ENCODE measurements at places on chromosomes 1 and 21. TPM values are rescaled to one million over a fixed set of nuclear protein-coding genes. Genes with fewer than 3 reads are reported as not detected.

DNA sequence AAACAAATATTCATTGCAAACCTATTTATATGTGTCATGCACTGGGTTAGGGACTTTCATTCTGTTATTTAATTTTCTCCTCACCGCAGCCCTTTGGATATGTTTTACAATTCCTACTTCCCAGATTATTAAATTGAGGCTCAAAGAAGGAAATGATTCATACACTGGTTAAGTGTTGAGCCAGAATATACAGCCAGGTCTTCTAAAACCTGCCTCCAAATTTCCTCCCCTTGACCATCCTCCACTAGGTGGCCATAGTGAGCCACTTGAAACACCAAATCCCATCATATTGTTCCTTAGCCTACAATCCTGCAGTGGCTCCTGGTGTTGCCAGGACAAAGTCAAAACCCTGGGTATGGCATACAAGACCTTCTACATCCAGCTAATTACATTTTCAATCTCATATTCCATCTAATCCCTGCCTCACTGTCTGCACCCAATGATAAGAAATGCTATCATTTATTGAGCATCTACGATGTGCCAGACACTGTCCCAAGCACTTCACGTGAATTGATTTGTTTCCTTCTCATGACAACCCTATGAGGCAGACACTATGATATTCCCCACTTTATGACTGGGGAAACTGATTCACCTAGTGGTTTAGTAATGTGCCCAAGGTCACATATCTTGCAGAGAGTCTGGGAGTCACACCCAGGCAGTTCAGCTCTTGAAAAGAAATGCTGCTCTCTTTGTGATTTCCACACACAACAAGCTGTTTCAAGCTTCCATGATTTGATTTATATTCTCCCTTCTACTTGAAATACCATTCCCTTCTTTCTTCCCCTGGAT is 23.6 kb upstream of the KIRREL1 start:
- no peak overlapping the region for H3K4me3 ChIP-seq
- H3K4me1 ChIP-seq, result peaks cover 2% of the 10 kb centered on the region
- no peak overlapping the region for H3K27ac ChIP-seq
- H3K27me3 ChIP-seq, result no peaks in the 10 kb centered on the region
- no peak for DNase-seq
- no peaks in the 10 kb centered on the region for H3K36me3 ChIP-seq

DNA sequence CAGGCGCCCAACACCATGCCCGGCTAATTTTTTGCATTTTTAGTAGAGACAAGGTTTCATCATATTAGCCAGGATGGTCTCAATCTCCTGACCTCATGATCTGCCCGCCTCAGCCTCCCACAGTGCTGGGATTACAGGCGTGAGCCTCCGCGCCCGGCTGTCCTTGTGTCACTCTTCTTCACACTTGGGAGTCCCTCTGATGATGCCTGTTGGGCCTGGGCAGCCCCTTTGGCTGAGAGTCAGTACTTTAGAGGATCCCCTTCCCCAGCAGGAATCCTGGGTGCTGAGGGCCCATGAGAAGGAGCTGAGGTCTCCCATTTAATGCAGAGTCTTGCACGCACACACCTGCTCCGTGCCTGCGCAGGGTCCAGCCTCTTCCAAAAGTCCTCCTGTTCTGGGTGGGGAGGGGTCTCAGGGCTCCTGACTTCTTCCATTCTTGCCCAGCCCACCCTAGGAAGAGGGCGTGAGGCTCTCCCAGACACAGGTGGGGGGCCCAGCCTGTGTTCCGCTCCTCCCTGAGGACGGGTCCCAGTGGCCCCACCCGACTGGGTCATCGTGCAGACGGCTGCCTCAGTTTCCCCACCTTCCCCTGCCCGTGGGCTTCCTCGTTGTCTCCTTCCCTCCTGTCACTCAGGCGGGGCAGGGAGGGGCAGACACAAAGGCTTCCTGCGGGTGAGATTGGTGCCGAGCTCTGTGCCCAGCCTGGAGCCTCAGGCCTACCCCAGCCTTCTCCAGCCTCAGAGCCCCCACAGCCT is 3.9 kb downstream of the TTLL10 start:
- DNase-seq, result no peak
- peaks cover 33% of the 10 kb centered on the region for H3K27me3 ChIP-seq
- no peaks in the 10 kb centered on the region for H3K36me3 ChIP-seq
- no peak overlapping the region for H3K4me3 ChIP-seq
- no peaks in the 10 kb centered on the region for H3K4me1 ChIP-seq

- H3K27ac ChIP-seq, result no peak overlapping the region
- H3K27me3 ChIP-seq, result no peaks in the 10 kb centered on the region
- H3K36me3 ChIP-seq, result no peaks in the 10 kb centered on the region
- H3K4me1 ChIP-seq, result no peaks in the 10 kb centered on the region
These were observed 524.2 kb downstream of the KIF26B start for GRCh38 chr1:245678860-245679411.

DNA sequence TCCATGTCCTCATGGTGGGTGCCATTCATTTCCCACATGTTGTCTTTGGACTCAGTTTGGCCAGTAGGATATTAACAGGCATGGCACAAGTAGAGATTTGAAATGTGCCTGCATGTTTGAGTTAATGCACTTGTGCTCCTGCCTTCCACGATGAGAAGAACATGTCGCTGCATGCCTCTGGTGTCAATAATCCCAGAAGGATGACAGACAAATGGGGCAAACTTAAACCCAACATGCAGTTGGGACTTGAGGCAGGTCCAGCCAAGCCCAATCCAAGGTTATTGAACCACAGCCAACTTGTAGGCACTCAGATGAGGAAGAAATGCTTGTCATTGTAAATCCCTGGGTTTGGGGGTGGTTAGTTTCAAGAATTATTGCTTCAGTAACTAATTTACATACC is 174.6 kb downstream of the TRIM33 start:
- no peak for DNase-seq
- H3K4me3 ChIP-seq, result no peak overlapping the region
- H3K36me3 ChIP-seq, result no peaks in the 10 kb centered on the region
- no peaks in the 10 kb centered on the region for H3K4me1 ChIP-seq
- H3K27me3 ChIP-seq, result no peaks in the 10 kb centered on the region

DNA sequence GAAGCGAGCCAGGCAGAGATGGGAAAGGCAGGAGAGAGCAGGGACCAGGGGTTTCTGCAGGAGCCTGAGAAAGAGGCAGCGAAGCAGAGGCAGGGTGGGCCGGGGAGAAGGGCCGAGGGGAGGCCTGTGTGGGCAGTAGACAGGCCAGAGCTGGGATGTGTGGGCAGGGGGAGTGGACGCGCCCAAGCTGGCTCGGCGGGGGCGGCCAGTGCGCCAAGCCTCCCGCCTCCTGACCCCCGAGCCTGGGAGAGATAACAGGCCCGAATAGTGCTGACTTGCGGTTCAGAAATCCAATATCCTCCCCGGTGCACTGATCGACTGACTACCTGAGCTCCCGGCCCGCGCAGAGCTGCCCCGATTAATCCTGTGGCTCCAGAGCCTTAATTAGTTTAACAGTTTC is 41.9 kb downstream of the AHDC1 start:
- H3K4me3 ChIP-seq, result no peak overlapping the region
- peaks cover 92% of the 10 kb centered on the region for H3K4me1 ChIP-seq
- DNase-seq, result no peak
- no peaks in the 10 kb centered on the region for H3K36me3 ChIP-seq

GRCh38 chr1:186188736-186189135 is 186.3 kb downstream of the TPR start:
- DNase-seq, result no peak
- H3K27ac ChIP-seq, result no peak overlapping the region
- H3K27me3 ChIP-seq, result no peaks in the 10 kb centered on the region
- H3K4me3 ChIP-seq, result no peak overlapping the region
- H3K36me3 ChIP-seq, result no peaks in the 10 kb centered on the region

DNA sequence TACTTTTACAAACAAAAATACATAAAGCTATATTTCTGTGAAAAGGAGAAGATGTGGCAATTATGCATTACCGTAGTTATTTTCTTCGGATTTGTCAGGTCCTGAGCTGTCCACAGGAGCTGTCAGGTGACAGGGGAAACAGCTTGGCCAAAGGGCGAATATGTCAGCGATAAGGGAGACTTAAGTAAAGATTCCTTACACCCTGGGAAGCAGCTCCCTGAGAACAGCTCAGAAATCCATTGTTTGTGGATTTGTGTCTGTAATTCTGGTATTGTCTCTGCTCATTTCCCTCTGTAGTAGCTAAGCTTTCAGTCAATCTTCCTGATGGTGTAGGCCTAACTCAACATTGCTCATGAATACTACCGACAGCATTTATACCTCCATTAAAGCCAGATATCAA is 7.1 kb upstream of the CD34 start:
- H3K27ac ChIP-seq, result peak overlapping the region; percentile 26
- no peaks in the 10 kb centered on the region for H3K27me3 ChIP-seq
- H3K4me3 ChIP-seq, result no peak overlapping the region
- H3K36me3 ChIP-seq, result no peaks in the 10 kb centered on the region
- H3K4me1 ChIP-seq, result peaks cover 18% of the 10 kb centered on the region

DNA sequence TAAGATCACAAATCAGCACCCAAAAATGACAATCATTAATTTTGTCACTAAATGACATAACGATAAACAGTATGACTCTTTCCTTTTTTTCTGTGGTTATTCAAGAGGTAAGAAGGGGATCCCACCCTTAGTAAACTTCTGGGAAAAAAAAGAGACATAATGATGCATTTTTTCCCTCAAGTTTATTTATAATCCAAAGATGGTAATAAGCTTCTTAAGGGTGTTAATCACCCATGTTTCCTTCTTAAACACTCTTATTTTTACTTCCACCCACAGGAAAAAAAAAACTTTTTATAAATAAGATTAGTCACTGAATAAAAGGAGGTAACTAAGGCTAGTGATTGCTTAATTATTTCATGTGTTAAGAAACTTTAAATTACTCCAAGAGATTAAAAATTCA is 24.7 kb downstream of the RGS1 start:
- H3K4me1 ChIP-seq, result peaks cover 2% of the 10 kb centered on the region
- H3K4me3 ChIP-seq, result no peak overlapping the region
- DNase-seq, result no peak
- no peaks in the 10 kb centered on the region for H3K27me3 ChIP-seq
- H3K36me3 ChIP-seq, result no peaks in the 10 kb centered on the region

DNA sequence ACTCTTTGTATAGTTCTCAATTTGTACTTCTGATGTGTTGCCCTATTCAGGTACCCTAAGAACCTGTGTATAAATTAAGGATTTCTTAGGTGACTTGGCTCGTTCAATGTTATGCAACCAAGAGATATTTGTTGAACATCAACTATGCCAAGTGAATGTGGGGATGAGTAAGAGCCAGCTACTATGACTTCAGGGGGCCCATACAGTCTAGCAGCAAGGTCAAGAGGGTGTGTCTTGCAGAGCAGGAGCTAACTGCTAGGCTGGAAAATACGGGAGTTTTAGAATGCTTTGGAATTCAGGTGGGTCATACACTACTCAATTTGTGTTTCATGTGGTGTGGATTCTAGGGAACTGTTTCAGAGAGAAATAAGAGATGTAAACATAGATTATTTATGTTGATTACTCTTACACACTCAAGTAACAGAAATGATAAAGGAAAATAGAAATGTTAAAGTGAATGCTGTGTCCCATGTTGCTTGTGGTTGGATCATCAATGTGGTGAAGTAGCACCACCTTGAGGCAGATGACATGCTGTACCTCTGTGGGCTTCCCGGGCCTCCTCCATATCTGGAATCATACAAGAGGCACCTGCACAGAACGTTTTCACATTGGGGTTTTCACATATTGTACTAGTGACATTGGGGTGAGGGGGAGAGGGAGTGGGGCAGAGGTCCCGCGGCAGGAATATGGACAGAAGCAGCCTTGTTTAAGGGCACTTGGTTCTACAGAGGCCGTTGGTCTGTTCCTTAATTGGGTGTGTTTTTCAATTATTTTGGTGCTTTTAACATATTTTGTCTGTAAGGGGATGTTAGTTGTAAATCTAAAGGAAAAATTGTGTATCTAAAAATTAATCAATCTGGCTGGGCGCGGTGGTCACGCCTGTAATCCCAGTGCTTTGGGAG is 12.4 kb downstream of the ARPC5 start:
- H3K4me1 ChIP-seq, result no peaks in the 10 kb centered on the region
- H3K27me3 ChIP-seq, result no peaks in the 10 kb centered on the region
- H3K4me3 ChIP-seq, result no peak overlapping the region
- H3K36me3 ChIP-seq, result peaks cover 5% of the 10 kb centered on the region

GRCh38 chr1:188137221-188137620 is 1308.5 kb downstream of the PLA2G4A start:
- H3K4me1 ChIP-seq, result no peaks in the 10 kb centered on the region
- H3K4me3 ChIP-seq, result no peak overlapping the region
- H3K27me3 ChIP-seq, result no peaks in the 10 kb centered on the region
- no peak overlapping the region for H3K27ac ChIP-seq

- H3K4me1 ChIP-seq, result peaks cover 10% of the 10 kb centered on the region
- H3K27ac ChIP-seq, result no peak overlapping the region
These were observed 71.9 kb downstream of the NTMT2 start for GRCh38 chr1:170217517-170218256.

DNA sequence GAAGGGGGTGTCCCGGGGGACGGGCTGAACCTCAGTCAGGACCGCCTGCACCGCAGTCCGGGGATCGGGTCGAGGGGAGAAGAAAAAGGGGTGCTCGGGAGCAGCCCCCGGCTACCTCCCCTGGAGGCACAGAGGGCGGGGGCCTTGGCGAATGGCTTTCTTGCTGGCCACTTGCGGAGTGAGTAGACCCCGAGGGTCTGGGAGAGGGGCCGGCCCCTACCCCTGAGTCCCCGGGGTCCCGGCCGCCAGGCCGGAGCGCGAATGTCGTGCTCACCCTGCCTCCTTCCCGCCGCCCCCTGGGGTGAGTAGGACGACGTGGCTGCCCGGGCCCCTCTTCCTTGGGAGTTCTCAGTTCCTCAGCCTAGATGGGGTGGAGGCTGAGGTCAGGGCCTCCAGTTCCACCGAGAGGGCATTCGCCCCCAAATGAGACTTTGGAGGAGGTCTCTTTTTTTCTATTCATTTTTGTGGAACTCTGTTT is 113.0 kb downstream of the OSBPL9 start:
- DNase-seq, result no peak
- peaks cover 83% of the 10 kb centered on the region for H3K4me1 ChIP-seq

- H3K4me3 ChIP-seq, result no peak overlapping the region
- H3K36me3 ChIP-seq, result no peaks in the 10 kb centered on the region
- H3K27me3 ChIP-seq, result no peaks in the 10 kb centered on the region
- no peak overlapping the region for H3K27ac ChIP-seq
- DNase-seq, result no peak
These were observed 1007.4 kb downstream of the TTLL7 start for GRCh38 chr1:82991569-82991968.

DNA sequence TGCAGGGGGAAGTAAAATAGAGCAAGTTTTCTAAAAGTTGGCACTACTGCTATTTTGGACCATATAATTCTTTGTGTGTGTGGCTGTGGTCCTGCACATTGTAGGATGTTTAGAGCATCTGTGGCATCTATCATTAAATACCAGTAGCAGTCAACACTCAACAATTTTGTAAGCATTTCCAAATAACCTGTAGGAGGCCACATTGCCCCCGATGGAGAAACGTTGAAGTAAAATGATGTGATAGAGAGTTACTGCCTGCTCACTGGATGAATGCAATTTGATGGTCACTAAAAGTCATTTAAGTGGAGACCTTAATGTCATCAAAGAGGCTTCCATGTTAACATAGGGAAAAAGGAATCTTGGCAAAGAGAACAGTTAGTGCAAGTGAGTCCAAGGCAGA is 560.8 kb downstream of the NEGR1 start:
- no peaks in the 10 kb centered on the region for H3K27me3 ChIP-seq
- no peak overlapping the region for H3K4me3 ChIP-seq
- no peaks in the 10 kb centered on the region for H3K4me1 ChIP-seq
- no peak overlapping the region for H3K27ac ChIP-seq
- no peaks in the 10 kb centered on the region for H3K36me3 ChIP-seq

GRCh38 chr1:3234956-3235355 is 166.0 kb downstream of the PRDM16 start:
- no peaks in the 10 kb centered on the region for H3K4me1 ChIP-seq
- no peak overlapping the region for H3K4me3 ChIP-seq
- no peak overlapping the region for H3K27ac ChIP-seq
- DNase-seq, result no peak

IL20 gene
- total RNA-seq, result not detected

LCE2C gene
- total RNA-seq, result not detected
